Stimulated activated CD4-positive, alpha-beta T cell treated with anti-CD3 and anti-CD28 coated beads, Interleukin-2, amount 100 ng/mL, for 48 hours (primary cell): ENCODE measurements at places on chromosomes 12 and 14.

GRCh38 chr14:100333827-100334226, 10.7 kb downstream of the SLC25A47 start:
- no peak for DNase-seq

DNA sequence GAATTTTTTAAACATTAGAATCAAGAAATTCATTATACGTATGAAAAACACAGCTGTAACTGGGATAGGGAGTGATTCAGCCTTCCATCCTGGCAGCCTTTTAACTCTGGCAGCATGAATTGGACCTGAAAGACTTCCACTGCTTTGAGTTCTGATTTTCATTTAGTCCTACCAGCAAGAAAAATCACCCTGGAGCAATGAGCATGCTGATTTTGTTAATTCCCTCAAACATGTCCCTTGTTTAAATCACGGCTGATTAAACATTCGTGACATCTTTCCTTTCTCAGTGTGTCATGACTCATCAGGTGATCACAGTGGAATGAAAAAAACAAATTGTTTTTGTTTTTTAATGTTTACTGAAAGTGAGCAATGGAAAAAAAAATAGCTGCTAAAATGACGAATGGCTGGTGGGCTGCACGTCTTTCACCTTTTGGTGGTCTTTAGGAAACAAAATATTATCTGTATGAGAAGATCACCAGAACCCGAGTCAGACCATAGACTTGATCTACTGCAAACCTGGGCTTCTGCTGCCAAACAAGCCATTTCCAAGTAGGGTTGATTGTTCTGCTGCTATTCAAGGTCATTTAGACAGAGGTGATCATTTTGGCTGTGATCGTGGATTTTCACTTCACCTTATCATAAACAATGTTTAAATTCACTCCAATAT, 67.0 kb upstream of the CAND1 start:
- no peak for DNase-seq

DNA sequence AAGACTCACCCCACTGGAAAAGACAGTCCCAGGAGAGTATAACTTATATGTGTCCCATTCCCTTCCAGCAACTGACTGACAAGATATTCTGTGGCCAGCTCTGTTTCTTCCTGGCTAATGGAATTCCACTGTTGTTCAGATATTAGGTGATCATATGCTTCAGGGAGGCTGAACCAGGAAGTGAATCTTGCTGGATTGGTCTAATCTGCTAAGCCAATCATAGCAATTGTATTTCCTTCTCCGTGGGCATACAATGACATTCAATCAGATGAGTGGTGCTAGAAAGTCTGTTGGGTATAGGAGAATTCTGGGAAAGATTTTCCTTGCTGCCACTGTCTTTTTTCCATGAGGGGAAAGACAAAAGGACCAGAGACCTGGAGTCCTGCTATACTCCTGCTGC, 12.1 kb downstream of the PYGL start:
- DNase-seq: no peak

- no peak for DNase-seq
These were observed 131.8 kb upstream of the MAP1LC3B2 start for GRCh38 chr12:116427200-116427930.

- peak; percentile 28 for DNase-seq
These were observed 151.5 kb upstream of the SLC38A2 start for GRCh38 chr12:46523863-46524770.

- DNase-seq: no peak
These were observed 97.8 kb downstream of the TMEM30B start for GRCh38 chr14:61183196-61183885.

DNA sequence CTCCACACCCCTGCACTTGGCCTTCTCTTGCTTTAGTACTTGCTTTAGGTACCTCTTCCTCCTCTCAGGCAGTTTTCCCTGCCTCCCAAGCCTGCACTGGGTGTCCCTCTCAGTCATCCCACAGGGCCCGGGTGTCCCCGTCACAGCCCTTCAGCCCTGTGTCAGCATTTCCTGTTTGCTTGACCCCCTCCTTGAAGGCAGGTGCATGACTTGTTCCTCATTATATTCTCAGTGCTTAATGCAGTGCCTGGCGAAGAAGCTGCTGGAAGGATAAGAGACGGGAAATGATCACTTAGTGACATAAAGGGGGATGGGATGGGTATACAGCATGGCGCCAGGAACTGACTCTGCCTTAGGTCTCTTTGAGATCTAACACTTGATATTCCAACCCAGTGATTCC, 61.5 kb downstream of the IQSEC3 start:
- no peak for DNase-seq

DNA sequence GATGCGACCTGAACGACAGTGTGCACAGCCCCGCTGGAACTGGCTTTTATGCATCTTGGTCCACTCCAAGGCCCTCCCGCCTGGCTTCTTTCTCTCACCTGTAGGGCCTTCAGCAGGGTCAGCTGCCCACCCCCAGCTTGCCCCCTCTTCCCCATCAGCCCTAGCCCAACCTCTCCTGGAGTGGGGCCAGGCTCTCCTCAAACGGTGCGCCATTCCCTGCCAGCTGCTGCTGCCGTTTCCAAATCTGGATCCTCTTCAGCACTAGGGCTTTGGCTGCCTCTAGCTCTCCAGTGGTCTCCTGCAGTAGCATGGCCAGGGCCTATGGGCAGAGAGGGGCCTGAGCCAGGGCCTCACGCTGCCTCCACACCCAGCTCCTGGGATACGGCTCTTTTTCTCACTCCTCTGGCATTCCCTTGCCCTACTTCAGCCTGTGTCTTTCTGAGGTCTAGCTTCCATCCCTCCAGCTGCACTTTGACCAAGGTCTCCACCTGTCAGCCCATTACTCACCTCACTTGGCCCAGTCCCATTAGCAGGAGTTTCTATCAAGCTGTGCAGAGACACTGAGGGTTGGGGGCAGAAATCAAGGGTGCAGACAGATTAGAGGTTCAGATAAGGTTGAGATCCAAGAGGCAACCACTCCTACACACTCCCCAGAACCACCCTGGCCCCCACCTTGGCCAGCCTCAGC, 5.0 kb downstream of the STAT6 start:
- DNase-seq: no peak

GRCh38 chr14:54743382-54743781, 159.2 kb downstream of the GCH1 start:
- no peak for DNase-seq

- DNase-seq: no peak
These were observed 1108.3 kb upstream of the FLRT2 start for GRCh38 chr14:84421621-84422020.

GRCh38 chr12:6953442-6954315, 2.5 kb downstream of the PTPN6 start:
- peak; percentile 71 for DNase-seq
